ENCODE measurements at places on chromosomes 6 and 20.
A peak's percentile ranks its signal among the peaks of the same experiment; 100 is the strongest.

DNA sequence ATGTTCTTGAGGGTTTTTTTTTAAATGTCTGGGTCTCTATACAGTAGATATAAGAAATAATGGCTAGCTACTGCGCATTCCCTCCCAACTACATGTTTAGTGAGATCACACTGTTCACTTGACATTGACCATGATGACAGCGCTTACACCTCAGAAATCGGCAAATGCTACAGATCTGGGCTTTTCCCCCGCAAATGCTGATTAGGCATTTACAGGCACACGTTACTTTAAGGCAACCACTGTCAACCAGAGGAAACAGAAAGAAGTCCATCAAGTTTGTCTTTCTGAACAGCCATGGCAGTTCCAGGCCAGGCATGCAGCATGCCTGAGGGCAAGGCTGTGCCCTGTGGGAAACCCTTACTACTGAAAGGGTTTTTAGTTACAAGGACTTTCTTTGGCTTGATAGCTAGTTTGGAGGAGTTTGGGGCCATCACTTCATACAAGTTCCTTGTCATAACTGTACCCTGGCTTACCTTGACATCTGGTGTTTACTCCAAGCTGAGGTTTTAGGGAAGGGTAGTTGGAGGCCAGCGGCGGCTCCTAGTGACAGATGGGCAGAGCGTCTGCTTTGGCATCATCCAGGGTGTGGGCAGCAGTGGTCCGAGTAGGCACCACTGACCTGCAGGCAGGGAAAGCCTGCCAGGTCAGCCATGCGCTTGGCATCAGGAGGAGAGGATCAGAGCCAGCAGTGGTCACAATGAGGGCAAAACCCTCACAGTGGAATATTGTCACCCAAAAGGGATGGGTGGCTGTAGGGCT, 43.0 kb downstream of the CFAP61 start:
- no peak for DNase-seq

DNA sequence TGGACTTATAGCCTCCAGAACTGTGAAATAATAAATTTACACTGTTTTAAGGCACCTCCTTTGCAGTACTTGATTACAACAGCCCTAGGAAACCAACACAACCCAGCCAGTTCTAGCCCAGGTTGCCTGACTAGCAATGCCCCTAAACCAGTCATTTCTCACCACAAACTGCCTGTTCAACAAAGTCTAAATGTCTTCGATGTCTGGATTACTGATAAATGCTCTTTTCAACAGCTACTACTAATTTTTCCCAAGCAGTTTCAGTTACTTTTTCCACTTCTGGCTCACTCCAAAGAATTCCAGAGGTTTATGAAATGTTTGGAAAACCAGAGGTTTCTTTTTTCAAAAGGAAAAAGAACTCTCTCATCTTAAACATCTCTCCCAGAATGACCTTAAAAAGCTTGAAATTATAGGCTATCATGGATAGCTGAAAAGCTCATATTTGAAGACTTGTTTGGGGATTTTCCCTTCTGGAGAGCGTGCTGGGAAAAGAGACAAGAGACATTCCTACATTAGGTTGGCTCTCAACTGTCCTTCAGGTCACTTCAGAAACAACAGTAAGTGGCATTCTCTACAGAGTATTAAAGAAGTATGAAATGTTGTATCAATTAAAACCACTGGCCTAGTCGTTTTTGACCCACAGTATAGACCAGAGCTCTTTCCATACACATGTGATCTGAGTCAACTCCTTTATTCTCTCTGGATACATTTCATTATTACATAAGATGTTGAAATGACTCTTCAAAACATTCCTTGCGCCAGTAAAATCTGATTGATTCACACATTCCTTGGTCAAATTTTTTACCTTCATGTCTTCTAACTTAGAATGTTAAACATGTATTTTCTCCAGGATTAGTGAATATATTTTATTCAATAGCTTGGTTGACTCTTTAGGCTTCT, 265.9 kb downstream of the COL12A1 start:
- no peak for DNase-seq

GRCh38 chr6:119060255-119060907, 18.1 kb downstream of the FAM184A start:
- DNase-seq: no peak

DNA sequence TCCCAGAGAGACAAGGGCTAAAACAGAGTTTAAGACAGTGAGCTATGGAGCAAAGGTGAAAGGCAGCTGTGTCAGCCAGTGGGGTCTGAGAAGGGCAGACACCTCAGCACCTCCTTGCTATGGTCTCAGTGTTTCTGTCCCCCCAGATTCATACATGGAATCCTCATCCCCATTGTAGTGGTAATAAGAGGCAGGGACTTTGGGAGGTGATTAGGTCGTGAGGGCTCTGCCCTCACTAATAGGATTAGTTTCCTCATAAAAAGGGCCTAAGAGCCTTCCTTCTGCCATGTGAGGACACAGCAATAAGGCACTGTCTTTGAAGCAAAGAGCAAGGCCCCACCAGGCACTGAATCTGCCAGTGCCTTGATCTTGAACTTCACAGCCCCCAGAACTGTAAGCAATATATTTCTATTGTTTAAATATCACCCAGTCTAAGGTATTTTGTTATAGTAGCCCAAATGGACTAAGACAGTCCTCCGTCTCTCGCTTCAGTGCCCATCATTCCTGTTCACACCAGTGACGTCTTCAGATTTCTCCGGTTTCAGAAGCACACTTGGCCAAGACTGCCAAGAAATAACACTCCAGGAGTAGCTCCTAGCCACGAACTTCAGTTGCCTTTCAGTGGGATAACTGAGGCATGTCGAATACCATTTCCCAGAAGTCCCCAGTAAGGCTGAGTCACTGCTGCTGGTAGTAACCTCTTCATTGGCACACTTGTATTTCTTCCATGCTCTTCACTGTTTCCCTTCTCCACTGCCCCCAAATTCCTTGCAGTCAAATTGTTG, 32.8 kb downstream of the SLC13A3 start:
- DNase-seq: no peak

DNA sequence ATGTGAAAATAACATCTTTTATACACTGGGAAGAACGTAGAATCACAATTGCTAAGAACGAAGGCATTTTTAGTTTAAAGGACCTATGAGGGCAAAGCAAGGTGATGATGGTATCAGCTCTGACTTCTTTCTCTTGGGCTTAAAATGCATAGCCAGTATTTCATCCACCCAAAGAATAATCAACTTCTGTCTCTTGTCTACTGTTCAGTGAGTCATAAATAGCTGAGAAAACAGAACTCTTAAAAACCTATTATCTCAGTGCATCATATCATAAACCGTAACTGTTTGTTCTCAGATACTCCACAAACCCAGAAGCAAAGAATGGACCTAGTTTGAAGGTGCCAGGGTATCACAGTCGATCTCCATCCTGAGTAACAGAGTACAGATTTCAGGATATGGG, 5.2 kb downstream of the PHF10 start:
- DNase-seq: no peak

GRCh38 chr6:108078191-108078590, 3.6 kb upstream of the OSTM1 start:
- no peak for DNase-seq

DNA sequence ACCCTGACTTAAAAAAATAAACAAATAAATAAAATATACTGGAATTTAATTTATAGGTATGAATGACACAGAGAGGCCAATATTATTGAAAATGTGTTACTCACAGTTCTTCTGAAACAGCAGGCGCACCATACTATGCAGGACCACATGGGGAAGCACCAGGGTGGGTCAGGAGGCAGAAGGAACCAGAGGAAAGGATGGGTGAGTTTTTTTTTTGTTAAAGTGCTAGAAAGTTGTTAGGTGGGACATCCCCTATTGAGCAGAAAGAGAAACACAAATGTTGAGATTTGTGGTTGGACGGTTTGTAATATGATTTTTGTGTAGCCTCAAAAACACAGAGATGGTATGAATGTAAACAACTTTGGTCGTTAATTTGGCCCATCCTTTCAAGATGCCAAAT, 26.0 kb downstream of the PTPRA start:
- DNase-seq: no peak

GRCh38 chr20:16363506-16364319, 209.5 kb downstream of the KIF16B start:
- DNase-seq: no peak

GRCh38 chr6:9632026-9632425, 782.8 kb downstream of the TFAP2A start:
- DNase-seq: no peak

GRCh38 chr6:164911151-164911550, 398.3 kb downstream of the C6orf118 start:
- DNase-seq: no peak

DNA sequence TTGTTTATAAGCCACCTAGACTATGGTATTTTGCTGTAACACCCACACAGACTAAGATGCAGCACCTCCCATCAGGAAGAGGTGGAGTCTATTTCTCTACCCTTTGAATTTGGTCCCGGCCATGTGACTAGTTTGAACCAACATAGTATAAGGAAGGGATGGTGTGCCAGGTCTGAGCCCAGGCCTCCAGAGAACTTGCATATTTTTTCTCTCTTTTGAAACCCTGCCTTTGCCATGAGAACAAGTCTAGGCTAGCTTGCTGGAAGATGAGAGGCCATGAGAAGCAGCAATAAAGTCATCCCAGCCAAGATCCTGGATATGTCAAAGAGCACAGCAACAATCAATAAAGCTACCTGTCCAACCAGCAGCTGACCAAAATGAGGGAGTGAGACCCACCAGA, 63.0 kb upstream of the ANKEF1 start:
- no peak for DNase-seq

GRCh38 chr6:70586114-70586513, 19.4 kb downstream of the SDHAF4 start:
- no peak for DNase-seq

DNA sequence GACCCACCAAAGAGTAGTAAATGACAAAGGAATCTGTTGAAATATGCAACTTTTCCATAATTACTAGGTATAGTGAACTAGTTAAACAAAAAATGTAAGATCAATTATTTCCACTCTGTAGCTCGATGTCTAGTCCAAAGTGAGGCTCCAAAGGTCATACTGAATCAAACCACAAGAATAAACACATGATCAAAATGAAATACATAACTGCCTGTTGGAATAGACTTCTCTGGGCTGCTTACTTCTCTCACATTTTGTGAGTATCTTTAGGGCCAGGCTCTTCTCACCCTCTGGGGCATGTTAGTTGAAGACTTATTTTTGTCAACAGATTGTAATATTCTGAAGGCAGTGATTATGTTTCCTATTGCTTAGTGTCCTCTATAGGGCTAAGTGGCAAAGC, 103.7 kb upstream of the TMEM170B start:
- no peak for DNase-seq

GRCh38 chr20:41100001-41100480, 37.3 kb upstream of the PLCG1 start:
- no peak for DNase-seq

DNA sequence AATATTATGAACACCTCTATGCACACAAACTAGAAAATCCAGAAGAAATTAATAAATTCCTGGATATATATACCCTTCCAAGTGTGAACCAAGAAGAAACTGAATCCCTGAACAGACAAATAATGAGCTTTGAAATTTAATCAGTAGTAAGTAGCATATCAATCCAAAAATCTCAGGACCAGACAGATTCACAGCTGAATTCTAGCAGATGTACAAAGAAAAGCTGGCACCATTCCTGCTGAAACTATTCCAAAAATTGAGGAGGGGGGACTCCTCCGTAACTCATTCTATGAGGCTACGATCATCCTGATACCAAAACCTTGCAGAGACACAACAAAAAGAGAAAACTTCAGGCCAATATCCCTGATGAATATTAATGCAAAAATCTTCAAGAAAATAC, 67.0 kb upstream of the PDE7B start:
- no peak for DNase-seq

DNA sequence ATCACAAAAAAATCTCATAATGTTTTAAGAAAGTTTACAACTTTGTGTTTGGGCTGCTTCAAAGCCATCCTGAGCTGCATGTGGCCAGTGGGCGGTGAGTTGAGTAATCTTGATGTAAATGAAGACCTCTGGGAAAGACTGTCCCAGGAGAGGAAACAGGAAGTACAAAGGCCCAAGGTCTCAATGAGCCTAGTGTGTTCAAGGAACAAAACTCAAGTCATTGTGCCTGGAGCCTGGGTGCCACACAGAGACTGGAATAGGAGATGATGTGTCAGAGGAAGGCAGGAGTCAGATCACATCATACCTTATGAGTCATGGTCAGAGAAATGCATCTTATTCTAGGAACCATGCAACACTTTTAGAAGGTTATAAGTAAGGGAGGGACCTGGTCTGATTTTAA, 51.5 kb downstream of the COL19A1 start:
- no peak for DNase-seq

GRCh38 chr6:19153270-19153980, 683.7 kb upstream of the ID4 start:
- no peak for DNase-seq

DNA sequence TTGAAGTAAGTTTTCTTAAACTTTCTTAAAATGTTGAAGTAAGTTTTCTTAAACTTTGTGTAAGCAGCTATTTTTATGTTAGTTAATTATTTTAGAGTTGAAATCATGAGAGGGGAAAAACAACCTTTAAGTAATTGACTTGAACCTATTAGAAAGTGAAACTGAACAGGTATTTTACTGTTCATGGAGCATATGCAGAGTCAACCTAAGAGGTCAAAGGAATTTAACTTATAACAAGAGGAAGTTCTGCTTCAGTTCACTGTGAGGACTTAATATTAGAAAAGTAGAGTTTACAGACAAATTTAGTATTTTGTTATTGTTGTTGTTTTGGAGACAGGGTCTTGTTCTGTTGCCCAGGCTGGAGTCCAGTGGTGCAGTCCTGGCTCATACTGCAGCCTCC, 38.0 kb downstream of the CDYL start:
- no peak for DNase-seq

- DNase-seq: no peak
Observed at GRCh38 chr6:109894181-109894580, 83.9 kb upstream of the GPR6 start.

- no peak for DNase-seq
Observed at GRCh38 chr6:134398453-134398852, 80.5 kb upstream of the SGK1 start.

GRCh38 chr6:115969207-115969929, 91.3 kb downstream of the FRK start:
- DNase-seq: peak; percentile 32

DNA sequence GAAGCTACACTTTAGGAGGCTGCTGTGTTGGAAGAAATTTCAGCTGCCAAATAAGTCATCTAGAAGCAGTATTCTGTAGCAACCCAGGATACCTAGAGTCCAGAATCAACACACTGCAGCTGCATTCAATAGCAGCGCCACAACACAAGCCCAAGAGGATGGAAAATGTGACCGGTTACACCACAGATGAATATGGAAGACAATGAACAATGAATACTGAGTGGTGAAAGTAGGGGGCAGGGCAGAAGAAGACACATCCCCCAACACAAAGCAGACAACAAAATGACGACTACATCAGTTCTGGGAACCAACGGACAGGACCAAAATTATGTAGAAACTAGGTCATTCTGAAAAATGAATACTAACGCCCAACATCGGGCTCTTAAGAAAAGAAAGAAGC, 38.2 kb downstream of the KIF6 start:
- DNase-seq: no peak

- DNase-seq: no peak
Observed at GRCh38 chr6:83867527-83868161, 8.2 kb downstream of the CYB5R4 start.

- no peak for DNase-seq
Observed at GRCh38 chr20:62445553-62446340, 18.4 kb upstream of the RBBP8NL start.

- no peak for DNase-seq
Observed at GRCh38 chr6:132135409-132135808, 184.2 kb upstream of the CCN2 start.

All from NT2/D1 (cell line).